ENCODE measurements at places on chromosomes 11 and 22. TPM values are rescaled to one million over a fixed set of nuclear protein-coding genes. Genes with fewer than 3 reads are reported as not detected.

Gene BTBD18
- under 0.01 TPM for total RNA-seq

- DNase-seq = no peak
Measured at GRCh38 chr11:35214226-35214770, 75.3 kb downstream of the CD44 start.

Gene IGLL5
- total RNA-seq = 2.3 TPM

Gene SLC22A9
- not detected for total RNA-seq

DNA sequence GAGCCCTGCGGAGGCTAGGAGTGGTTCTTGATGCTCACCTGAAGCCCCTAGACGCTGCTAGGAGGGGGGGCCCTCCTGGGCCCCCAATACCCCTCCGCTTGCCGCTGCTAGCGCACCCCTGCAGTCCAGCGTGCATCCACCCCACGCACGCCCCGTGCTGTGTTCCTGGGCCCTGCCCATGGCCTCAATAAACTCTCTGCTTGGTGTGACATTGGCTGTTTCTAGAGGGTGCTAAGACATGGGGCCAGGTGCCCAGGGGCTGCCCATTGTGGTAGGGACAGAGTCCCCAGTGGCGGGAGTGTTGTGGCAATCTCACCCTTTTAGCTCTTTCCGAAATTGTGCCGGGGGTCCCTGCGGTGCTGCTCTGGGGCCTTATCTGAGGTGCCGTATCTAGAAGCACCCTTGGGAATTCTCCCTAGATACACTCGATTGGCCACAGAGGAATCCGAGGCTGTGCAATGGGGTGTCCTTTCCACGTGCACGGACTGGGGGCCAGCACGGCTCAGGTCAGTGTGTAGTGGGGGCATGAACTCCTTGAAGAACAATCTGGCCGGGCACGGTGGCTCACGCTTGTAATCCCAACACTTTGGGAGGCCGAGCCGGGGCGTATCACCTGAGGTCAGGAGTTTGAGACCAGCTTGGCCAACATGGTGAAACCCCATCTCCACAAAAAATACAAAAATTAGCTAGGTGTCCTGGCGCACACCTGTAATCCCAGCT is 10.9 kb downstream of the MAPK8IP2 start:
- no peak for DNase-seq

Gene CBLIF
- total RNA-seq = not detected

Gene MS4A7
- total RNA-seq = 13.4 TPM

DNA sequence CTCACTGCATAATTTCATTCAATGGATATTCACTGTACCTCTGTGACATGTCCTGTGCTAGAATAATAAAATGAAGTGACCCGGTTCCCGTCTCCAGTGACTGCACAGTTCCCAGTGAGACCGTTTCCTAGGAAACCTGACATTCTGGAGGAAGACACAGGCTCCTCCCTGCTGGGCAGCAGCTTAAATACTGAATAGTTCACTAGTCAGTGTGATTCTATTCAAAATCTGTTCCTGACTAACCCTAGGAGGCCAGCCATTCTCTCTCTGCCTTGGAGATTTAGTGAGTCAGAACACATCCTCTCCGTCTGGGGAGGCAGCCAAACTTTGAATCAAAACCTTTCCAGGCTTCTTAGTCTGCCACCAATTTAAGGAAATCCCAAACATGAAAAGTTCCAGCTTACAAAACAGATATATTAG is 11.3 kb downstream of the TRIM66 start:
- DNase-seq = no peak

- no peak for DNase-seq
Measured at GRCh38 chr22:19167106-19167869, 11.2 kb downstream of the SLC25A1 start.

DNA sequence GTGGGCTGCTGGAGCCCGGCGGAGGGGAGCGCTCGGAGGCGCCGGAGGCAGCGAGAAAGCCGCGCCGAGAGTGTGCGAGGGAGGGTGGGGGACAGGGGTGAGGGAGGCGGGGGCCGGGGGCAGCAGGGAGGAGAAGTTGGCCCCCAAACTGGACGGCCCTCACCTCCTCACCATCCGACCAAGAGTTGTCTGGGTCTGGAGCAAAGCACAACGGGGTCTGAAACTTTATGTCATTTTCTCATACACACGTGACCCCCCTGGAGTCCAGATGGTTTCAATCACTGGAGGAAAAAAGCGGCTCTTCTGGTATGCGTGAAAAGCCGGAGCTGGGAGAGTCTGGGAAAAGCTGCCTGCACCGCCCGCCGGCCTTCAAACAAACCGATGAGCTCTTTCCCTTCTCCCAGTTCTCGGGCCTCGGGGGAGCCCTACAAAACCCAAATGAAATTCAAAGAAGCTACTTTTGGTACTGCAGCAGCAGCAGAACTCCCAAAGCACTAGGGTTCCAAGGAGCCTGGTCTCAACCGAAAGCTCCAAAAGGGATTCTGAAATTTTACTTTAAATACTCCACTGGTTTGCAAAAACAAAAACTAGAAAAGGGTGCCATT is 39.7 kb upstream of the AKIP1 start:
- DNase-seq = peak; percentile 12

GRCh38 chr11:40094954-40095353 is 1364.5 kb downstream of the LRRC4C start:
- no peak for DNase-seq

- DNase-seq = no peak
Measured at GRCh38 chr11:6979365-6979764, 40.8 kb downstream of the ZNF214 start.

- no peak for DNase-seq
Measured at GRCh38 chr22:45303181-45303580, 6.6 kb upstream of the FAM118A start.

Gene FIBIN
- 1.9 TPM for total RNA-seq

- DNase-seq = no peak
Measured at GRCh38 chr11:5696210-5696609, 6.6 kb downstream of the TRIM22 start.

Gene DEFB131B
- total RNA-seq = not detected

DNA sequence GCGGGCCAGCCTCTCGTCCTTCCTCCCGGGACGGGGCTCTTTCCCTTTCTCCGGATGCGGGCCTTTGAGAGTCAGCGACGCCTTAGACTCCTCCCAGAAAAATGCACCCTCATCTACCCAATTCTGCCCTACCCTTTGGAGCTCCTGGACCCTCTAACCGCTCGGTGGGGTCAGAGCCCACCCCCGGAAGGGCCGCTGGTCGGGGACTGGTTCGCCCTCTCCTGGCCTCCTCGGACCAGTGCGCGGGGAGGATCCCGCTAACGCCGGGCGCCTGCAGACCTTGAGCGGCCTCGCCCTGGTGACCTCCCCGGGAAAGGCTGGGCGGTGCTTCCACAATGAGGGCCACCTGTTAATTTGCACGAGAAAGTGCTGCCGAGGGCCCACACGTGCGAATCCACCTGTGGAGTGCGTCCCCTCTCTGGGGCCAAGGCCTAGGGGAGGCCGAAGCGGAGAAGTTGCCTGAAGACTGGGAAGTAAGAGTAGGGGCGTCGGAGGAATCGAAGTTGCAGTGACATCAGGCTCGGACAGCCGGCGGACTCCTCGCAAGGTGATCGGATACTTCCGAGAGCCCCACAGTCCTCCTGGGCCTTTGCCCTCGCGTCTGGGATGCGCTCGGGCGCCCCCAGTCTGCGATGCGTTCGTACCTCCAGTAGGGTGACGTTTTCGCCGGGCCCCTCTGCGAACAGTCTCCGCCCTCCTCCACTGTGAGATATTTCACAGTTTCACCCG is 61.5 kb downstream of the ENDOD1 start:
- peak; percentile 92 for DNase-seq

Gene OR8A1
- total RNA-seq = not detected

DNA sequence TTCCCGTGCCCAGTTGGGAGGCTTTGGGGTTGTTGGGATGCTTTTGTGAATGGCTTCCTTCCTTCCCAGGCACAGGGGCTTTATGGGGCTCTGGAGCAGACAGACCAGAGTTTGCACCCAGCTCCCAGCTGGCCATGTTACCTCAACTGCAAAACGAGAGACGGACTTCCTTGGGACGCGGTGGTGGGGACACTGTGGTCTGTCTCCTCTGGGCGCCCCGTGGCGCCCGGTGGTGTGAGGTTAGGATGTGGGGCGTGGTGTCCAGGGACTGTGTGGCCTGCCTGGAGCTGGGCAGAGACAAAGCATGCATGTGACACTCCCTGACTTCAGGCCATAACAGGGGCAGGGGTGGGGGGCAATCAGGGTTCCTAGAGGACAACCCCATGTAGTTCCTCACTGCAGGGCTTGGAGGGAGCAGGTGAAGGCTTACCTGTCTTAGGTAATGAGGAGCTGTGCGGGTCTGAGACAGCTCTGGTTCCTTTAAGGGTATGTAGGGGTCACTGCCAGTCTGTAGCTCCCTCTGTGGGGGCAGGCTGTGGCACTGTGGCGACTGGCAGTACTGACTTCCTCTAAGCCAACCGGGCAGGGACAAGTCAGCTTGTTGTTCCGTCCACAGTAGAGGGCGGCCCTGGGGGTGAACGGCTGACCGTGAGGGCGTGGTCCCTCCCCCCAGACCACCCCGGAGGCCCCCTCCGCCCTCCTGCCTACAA is 14.4 kb downstream of the KCNQ1 start:
- no peak for DNase-seq

GRCh38 chr11:123190518-123190917 is 4.5 kb downstream of the CLMP start:
- no peak for DNase-seq

DNA sequence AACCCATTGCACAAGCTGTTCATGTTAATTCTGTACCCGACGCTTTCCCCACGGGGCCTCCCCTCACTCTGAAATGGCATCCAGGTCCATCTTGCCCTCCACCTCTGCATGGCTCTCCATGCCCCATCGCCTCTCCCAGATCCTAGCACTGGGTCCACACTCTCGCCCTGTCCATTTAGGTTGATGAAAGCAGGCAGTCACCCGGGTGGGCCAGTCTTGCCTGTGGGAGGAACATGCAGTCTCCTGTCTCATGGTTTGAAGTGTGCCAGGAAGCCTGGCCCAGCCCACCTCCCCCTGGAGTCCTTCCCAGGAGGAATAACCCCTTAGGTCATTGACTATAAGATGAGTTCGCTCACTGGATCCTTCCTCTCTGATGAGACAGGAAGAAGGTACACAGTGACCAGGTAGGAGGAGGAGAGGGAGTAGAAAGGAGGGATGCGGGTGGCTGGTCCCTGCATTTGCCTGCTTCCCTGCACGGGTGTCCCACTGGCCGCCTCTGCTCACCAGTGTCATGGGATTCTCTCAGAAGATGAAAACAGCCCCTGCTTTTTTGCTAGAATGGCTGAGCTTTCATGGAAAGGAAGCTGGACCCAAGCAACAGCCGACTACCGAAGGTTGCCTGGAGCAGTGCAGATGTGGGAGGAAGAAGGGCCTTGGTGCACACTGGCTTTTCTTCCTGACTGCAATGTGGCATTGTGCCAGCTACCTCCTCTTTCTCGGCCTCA is 6.8 kb downstream of the TMEM121B start:
- DNase-seq = no peak

DNA sequence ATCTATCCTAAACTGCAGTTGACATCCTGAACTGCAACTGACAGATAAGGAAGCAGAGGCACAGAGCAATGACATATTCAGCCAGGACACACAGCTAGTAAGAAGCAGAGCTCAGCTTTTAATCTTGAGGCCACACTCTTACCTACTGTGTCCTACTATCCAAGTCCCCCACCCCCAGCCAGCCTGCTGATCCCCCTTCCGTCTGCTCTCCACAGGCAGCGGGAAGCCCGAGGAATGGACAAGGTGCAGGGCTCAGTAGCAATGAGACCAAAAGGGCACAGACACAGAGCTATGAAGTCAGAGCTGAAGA is 4.3 kb downstream of the POLR3H start:
- no peak for DNase-seq

- no peak for DNase-seq
Measured at GRCh38 chr11:78798663-78799062, 224.0 kb upstream of the NARS2 start.

Gene MFNG
- 56.4 TPM for total RNA-seq

- no peak for DNase-seq
Measured at GRCh38 chr22:50308597-50308935, 1.1 kb upstream of the PLXNB2 start.

- DNase-seq = peak; percentile 51
Measured at GRCh38 chr11:43419460-43419859, 60.7 kb downstream of the TTC17 start.

Gene UNC93B1
- 10.3 TPM for total RNA-seq

Gene EFCAB6
- total RNA-seq = 1.1 TPM

GRCh38 chr11:10407749-10408685 is 47.0 kb upstream of the AMPD3 start:
- DNase-seq = no peak

- no peak for DNase-seq
Measured at GRCh38 chr11:66625752-66626149, 9.3 kb downstream of the RBM14 start.

DNA sequence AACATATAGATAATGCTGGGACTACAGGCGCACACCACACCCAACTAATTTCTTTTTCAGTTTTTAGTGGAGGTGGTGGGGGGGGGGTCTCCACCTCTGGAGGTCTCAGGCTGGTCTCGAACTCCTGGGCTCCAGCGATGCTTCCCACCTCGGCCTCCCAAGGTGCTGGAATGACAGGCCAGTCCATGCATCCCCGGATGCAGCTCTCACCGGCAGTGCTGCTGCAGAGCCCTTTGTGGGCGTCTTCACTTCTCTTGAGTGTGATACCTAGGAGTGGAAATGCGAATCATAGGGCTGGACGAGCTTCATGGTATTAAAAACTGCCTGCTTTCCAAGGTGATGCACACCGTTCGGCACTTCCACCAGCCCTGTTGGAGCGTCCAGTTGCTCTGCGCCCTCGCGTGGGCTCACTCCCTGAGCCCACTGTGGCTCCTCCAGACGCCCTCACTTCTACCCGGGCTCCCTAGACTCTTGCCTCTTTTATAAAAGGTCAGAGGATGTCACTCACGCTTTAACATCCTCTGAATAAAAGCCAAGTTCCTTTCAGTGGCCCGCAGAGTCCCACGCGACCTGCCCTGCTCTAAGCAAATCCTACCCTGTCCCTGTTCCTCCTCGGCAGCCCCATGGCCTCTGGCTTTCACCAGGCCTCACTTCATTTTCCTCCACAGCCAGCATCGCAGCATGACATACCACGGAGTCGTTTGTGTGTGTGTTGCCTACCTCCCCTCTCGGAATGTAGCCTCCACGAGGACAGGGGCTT is 837 bp upstream of the BID start:
- DNase-seq = no peak

DNA sequence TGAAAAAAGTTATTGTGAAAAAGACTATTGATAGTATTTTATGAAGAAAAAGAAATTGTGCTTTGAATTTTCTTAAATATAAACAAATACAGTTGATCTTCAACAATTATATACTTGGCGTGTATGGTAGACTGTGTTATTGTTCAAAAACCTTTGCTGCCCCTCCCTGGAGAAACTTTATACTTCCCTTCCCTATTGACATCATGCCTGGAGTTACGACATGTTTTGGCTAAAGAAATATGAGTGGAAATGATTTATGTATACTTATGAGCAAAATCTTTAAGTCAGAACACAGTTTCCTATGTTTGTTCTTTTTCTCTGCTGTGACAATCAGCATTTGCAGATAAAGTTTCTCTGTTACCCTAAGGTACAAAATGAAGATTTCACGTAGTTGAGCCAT is 243.8 kb downstream of the TMEM135 start:
- no peak for DNase-seq
